Hematopoietic multipotent progenitor cell treated with erythropoietin and hydrocortisone succinate and interleukin-3 and kit ligand, for 8 days (in vitro differentiated cells): ENCODE measurements at places on chromosomes 7 and 10.

DNA sequence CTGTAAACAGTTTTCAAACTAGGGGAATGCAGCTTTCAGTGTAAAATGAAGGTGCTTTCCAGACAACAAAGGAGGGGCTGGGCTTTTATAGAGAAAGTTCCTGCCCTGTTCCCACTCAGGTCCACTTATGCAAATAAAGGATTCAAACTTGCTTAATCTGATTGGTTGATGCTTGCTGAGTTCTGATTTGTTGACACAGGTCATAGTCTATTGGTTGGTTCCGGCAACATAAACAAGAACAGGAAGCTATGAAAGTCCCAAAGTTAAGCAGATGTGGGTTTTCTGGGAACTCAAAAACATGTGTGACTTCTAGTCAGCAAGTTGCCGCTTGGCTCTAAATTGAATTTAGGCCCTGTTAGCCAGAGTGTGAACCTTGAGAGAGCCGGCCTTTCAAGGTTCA, 194.2 kb upstream of the SVIL start:
- no peak for DNase-seq

- DNase-seq: no peak
Measured at GRCh38 chr10:122013311-122013780, 24.4 kb downstream of the TACC2 start.

DNA sequence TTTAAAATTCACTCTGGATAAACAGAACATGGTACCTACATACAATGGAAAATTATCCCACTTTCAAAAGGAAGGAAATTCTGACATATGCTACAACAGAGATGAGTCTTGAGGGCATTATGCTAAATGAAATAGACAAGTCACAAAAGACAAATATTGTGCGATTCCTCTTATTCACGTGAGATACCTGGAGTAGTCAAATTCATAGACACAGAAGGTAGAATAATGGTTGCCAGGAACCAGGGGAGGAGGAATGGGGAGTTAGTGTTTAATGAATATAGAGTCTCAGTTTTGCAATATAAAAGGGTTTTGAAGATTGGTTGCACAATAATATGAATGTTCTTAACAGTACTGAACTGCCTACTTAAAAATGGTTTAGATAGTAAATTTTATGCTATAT, 69.8 kb upstream of the WAC start:
- DNase-seq: no peak

DNA sequence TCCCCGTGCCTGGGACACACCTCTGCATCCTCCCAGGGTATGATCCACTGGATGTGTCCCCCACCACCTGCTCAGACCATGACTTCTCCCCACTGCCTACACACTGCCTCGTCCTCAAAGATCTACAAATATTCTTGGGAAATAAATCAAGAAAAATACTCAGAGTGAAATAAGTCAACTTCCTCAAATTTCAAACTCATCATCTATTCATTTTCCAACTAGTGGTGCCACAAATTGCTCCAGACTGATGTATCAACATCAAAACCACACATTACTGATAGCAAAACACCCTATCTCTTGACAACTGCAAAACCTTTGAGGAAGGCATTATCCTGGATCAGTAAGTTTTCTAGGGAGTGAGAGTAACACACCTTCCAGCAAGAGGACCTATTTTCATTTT, 87.7 kb downstream of the GRB10 start:
- peak; percentile 20 for DNase-seq

DNA sequence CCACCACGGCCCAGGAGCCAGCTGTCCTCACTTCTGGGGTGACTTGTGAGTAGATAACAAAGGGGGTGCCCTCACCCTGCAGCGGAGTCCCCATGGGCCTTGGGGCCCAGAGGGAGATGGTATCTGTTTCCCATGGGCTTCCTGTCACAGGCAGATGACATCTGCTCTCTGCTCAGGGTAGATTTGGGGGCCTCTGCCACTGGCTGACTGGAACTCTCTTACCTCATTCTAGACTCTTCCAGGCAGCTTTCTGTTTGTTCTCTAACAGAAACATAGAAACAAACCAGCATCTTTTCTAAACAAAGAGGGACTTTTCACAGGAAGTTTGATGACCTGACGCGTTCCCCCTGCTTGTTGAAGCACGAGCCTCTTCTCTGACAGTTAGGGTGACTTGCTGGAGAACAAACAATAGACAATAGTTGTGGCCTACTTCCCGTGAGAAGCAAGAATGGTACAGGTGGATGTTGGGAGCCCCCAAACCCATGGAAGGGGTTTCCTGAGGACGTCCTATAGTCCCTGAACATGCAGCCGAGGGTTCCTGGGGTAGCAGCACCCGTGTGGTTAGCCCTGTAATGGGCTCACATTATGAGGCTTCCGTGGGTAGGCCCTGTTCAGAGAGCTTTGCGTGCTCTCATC, 61.6 kb downstream of the GRK5 start:
- peak; percentile 50 for DNase-seq

- no peak for DNase-seq
Measured at GRCh38 chr7:126210707-126211106, 1042.0 kb downstream of the GRM8 start.

DNA sequence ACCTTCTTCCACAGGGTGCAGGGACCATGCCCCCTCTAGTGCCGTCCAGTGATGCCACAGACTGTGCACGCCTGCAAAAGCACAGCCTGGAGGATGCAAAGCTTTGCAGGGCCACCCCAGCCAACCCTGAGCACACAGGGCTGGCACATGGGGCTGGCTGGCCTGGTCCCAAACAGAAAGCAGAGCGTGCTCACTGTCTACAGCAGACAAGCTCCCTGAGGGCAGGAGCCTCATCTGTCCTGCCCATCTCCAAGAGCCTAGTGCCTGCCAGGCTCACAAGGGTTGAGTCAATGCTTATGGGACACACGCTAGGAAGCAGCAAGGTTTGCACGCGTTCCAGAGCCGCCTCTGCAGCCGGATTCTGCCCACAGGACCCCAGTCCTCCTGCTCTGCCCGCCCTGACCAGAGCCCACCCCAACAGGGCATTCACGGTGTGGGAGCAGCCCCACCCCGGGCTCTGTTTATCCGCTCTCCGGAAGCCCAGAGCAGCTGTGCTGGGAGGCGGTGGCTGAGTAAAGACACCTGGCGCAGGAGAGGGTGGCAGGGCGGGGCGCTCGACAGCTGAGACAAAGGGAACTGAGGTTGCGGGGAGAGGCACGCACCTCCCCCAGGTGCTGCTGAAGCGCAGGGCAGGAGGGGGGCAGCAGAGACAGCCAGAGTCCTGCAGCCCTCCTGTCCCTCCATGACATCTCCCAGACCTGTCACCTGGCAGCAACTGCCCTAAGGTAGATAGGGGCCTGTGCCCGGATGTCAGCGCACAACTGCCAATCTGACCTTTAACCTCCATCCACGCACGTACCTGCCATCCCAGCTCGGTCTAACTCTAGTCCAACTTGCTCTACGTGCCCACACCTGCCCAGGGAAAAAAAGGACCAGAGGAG, 4.3 kb downstream of the KCNH2 start:
- DNase-seq: no peak

DNA sequence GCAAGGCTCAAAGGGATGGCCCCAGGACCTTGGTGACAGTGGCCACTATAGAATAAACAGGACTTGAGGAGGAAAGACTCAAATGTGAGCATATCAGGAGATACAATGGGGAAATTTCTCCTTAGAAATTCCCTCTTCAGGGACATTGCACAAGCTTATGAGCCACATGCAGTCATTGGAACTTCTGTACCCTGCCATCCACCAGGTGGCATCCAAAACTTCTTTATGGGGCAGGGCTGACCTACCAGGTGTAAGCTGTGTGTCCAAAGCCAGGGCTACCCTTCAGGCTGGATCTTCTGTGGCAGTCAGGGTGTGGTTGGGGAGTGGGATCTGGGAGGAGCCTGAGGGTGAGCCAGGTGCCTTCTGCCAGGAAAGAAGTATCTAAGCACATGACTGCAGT, 36.6 kb upstream of the LRRC18 start:
- peak; percentile 11 for DNase-seq

GRCh38 chr10:122462533-122463465, 1.4 kb downstream of the HTRA1 start:
- no peak for DNase-seq

DNA sequence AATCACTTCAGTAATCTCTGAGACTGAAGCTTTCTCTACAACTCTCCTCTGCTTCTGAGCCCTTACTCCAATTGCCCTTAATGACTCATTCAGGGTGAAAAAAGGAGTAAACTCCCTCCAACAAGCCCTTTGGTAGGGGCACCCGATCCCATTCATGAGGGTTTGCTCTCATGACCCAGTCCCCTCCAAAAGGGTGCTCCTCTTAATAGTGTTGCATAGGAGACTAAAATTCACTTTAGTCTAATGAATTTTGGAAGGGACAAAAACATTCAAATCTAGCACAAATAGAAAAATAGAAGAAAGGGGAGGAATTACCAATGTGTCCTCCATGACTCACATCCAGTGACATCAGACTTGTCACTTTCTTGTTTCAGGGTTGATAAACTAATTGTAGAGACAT, 66.2 kb upstream of the CCNY start:
- no peak for DNase-seq

DNA sequence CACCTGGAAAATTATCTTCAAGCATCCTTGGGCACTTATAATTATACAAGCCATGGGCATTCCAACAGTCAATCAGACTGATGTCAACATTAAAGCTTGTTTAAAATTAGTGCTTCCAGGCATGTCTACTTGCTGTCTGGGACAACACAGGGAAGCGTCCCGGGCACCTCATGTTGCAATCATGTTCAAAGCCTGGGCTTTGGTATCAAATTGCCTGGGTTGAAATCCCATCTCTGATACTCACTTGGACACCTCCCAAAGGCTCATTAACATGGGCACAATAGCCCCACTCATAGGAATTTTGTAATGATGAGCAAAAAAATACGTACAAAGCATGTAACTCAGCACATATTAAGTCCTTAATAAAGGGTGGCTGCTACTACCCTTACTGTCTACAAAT, 14.4 kb downstream of the AIFM2 start:
- no peak for DNase-seq

DNA sequence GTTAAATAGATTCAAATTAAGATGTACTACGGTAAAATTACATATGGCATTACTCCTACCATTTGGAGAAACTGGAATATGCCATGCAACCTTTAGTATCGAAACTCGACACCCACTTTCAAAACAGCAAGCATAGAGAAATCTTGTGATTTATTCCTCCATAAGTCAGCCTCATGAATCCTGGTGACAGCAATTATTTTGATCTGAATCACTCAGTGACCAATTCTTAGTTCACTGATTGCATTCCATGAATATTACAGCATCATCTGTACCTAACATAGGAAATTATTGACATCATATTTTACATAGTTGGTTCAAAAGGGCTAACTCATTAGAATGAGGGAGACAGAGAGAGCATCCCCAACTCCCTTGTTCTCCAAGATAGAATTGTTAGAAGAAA, 89.6 kb downstream of the CACNB2 start:
- no peak for DNase-seq

- no peak for DNase-seq
Measured at GRCh38 chr10:129455625-129456024, 11.4 kb upstream of the MGMT start.
